ENCODE measurements at places on chromosomes 13 and 19. TPM values are rescaled to one million over a fixed set of nuclear protein-coding genes. Genes with fewer than 3 reads are reported as not detected.

AXL gene
- 0.04 TPM for total RNA-seq

DNA sequence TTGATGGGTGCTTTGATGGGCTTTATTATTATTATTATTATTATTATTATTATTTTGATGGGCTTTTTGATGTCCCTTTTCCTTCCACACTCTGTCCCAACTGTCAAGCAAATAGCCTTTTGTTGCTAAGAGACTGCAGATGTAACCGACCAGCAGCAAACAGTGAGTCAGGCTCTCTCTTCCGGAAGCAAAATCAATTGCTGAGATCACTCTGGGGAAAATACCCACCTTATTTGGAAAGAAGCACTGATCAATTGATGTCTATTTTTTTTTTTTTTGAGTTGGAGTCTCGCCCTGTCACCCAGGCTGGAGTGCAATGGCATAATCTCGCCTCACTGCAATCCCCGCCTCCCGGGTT lies 2.9 kb downstream of the LDLR start:
- peak overlapping the region; percentile 90 for H3K4me3 ChIP-seq
- peaks cover 76% of the 10 kb centered on the region for H3K36me3 ChIP-seq
- H3K4me1 ChIP-seq = peaks cover 15% of the 10 kb centered on the region
- H3K27me3 ChIP-seq = no peaks in the 10 kb centered on the region
- peak; percentile 37 for ATAC-seq

ZNF835 gene
- 2.5 TPM for total RNA-seq

HSD17B14 gene
- not detected for total RNA-seq

- no peak overlapping the region for H3K27ac ChIP-seq
- H3K36me3 ChIP-seq = peaks cover 72% of the 10 kb centered on the region
- no peak overlapping the region for H3K4me3 ChIP-seq
- no peaks in the 10 kb centered on the region for H3K27me3 ChIP-seq
- H3K4me1 ChIP-seq = peaks cover 14% of the 10 kb centered on the region
Measured at GRCh38 chr19:18309525-18310064, 13.3 kb downstream of the LSM4 start.

MEIOSIN gene
- not detected for total RNA-seq

- H3K27me3 ChIP-seq = no peaks in the 10 kb centered on the region
- no peak overlapping the region for H3K4me3 ChIP-seq
- peak overlapping the region; percentile 1 for H3K27ac ChIP-seq
- peaks cover 7% of the 10 kb centered on the region for H3K4me1 ChIP-seq
- ATAC-seq = peak; percentile 40
Measured at GRCh38 chr13:46683676-46684260, 113.2 kb downstream of the ESD start.
